ENCODE measurements at places on chromosomes 13 and 19. TPM values are rescaled to one million over a fixed set of nuclear protein-coding genes. Genes with fewer than 3 reads are reported as not detected.

ELSPBP1 gene
- not detected for total RNA-seq

CEACAM21 gene
- total RNA-seq, result 1.5 TPM

CYP2F1 gene
- not detected for total RNA-seq

F10 gene
- total RNA-seq, result 3.8 TPM

All from sigmoid colon (tissue), 7 donors.